ENCODE measurements at places on chromosomes 5 and 9.
A peak's percentile ranks its signal among the peaks of the same experiment; 100 is the strongest.

GRCh38 chr5:125480911-125481310 lies 734.5 kb upstream of the ZNF608 start:
- no peak for DNase-seq

- no peak for DNase-seq
Observed at GRCh38 chr9:13555989-13556500, 276.6 kb upstream of the MPDZ start.

DNA sequence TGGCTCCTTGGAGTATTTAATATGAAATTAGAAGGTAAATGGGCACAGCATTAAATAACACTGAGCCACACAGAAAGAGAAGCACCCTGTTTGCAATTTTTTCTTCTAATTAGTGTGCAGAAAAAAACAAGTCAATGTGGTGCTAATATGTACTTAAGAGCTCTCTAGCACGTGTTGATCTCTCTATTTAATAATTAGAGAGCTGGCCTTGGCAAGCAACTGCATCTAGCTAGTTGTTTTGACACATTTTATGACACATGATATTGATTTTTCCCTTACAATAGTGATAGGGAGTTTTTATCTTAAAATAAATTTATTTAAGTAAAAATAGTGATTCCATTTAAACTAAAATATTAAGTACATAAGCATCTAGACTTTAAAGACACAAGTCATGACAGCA lies 54.5 kb upstream of the NUDT12 start:
- DNase-seq = no peak

GRCh38 chr5:89827960-89828359 lies 581.6 kb downstream of the CETN3 start:
- DNase-seq = no peak

DNA sequence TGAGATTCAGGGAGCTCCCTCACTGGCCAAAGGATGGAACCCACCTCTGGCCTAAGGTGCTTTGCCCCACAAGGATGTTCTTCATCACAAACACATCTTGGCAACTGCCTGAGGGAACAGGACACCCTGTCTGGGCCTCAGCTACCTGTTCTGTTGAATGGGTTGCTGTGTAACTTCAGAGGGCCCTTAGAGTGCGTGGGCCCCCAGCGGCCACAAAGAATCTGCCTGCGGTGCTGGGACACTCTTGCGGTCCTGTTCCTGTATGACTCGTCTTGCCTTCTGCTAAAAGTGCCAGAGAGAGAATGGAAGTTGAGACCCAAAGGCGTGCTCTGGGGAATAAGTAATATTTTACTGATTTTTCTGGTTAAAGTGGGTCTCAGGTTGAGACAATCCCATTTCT lies 14.1 kb upstream of the RPL26L1 start:
- no peak for DNase-seq

GRCh38 chr5:8493176-8493575 lies 624.2 kb downstream of the MTRR start:
- DNase-seq = no peak

DNA sequence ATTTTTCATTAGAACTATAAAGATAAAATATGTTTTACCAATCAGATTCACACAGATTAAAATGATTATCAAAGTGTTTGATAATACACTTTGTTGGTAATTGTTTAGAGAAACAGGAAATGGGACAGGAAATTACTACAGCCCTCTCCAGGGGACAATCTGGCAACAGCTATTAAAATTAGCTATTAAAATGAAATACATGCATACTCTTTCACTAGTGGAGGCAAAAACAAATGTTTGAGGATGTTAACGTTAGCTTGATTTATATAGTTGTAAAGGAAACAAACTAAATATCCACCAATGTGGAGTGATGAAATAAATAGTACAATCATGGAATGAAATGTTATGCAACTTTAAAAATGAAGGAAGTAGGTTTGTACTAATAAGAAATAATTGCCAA lies 53.7 kb downstream of the TARS1 start:
- DNase-seq = no peak

DNA sequence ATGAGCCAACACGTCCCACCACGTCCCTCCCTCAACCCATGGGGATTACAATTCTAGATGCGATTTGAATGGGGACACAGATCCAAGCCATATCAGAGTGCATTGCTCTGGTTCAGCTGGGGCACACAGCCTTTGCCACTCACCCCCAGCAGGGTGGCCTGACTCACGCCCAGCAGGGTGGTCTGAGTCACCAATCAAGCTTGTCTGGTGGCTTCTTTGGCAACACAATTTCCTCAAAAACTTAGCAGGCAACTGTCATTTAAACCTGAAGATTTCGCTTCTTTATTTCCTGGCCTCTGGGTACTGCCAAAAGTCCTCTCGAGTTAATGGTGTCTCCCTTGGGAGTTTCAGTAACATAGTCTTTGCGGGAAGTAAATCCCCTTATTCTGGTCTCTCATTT lies 16.3 kb upstream of the SEMA5A start:
- no peak for DNase-seq

DNA sequence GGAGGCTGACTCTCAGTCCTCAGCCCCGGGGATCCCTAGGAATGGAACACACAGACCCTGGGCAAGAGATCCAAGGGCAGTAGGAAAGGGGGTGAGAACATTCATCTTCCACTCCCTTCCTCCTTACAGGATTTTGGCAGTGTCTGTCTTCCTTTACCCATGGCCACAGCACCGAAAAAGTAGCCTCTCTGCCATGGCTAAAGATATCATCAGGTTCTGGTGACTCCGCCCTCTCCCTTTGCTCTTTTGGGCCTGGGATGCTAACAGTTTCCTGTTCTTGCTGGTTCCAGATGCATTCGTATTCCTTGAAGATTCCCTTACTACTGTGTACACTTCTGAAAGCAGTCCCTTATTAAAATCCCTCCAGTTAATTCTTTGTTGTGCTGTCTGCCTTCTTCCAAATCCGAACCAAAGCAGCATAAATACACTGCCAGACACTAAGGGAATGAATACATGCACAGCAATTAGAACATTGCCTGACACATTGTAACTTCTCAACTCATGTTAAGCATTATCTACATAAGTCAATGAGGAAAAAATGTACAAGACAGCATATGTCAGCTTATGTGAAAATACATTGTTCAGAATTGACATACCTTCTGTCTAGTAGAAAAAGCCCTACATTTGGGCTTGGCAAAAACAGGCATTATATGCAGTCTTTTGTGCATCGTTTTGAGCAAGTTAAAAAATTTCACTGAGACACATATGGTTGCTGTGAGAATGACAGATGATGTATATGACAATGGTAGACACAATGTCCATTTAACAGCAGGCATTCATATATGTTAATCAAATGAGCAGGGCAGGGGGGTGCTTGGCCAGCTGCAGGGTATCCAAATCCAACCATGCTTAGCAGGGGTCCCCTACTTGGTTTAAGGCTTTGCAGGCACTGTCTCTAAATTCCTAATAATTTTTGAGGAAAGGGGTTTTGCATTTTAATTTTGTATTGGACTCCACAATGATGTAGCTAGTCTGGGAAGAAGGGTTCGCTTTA lies 58.8 kb upstream of the RAI14 start:
- DNase-seq = no peak

GRCh38 chr5:81787474-81788242 lies 36.8 kb upstream of the SSBP2 start:
- no peak for DNase-seq

DNA sequence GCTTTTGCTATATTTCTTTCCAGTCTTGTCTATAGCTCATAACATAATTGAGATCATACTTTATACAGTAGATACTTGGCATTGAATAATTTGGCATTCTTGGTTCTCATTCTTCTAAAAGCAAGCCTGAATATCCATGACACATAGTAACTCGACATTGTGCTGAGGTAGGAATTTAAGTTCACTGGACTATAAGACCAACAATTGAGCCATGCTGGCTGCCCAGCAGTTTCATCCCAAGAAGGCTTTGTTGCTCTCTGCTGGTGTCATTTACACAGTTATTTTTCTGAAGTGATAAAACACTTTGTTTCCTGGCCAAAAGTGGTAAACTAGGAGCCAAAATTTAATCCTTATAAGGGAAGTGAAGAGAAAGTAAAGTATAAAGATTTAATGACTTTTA lies 192.0 kb downstream of the ADAMTSL1 start:
- DNase-seq = no peak

DNA sequence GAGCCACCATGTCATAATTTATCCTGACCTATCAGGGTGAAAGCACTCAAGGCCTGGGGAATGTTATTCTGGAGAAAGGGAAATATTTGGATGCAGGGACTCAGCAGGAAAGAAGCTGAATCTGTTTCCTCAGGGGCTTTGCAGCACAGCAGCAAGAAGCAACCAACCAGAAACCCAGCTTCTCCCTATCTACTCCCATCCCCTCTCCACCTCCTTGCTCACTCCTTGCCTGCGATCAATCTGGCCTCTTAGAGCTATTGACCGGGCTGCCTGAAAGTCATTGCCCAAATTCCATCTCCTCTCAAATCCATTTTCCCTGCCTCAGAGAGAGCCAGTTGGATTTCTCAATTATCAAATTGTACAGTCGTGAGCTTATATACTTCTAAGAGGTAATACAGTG lies 542.0 kb upstream of the TRPC7 start:
- no peak for DNase-seq

DNA sequence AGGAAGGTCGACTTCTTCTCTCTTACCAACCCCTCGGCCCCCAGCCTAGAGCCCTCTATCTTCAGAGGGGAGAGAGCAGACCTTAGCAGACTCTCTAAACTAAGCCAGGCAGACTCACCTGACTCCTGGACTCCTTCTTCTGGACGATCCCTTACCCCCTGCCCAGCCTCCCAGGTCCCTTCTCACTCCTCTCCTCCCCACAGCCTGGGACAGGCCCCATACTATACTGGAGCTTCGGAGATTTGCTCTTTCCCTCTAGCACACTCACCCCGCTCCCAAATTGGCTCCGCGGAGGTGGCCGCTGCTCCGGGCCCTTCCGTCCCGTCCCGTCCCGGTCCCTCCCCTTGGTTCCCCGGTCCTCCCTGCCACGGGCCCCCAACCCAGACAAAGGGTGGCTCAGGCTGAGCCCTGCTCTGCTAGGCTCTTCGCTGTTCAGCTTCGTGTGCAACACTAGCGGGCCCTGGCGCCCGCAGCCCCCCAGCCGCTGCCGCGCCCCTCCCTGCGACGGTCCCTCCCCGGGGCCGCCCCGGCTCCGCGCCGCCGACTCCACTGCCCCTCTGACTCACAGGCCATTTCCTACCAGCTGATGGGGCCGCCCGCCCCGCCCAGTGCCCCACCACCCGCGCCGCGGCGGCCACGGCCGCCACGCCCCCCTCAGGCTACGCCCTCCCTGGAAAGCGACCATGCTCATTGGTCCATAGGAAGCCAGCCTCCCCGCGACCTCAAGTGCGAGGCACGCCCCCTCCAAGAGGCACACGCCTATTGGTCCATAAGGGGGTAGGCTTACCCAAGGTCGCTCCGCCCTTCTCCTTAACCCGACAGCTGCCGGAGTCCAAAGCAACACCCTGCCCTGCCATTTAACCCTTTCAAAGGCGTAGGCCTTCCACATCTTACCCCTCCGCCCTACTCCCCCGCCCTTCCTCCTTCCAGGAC lies 4.4 kb downstream of the ATOSB start:
- DNase-seq = peak; percentile 99

DNA sequence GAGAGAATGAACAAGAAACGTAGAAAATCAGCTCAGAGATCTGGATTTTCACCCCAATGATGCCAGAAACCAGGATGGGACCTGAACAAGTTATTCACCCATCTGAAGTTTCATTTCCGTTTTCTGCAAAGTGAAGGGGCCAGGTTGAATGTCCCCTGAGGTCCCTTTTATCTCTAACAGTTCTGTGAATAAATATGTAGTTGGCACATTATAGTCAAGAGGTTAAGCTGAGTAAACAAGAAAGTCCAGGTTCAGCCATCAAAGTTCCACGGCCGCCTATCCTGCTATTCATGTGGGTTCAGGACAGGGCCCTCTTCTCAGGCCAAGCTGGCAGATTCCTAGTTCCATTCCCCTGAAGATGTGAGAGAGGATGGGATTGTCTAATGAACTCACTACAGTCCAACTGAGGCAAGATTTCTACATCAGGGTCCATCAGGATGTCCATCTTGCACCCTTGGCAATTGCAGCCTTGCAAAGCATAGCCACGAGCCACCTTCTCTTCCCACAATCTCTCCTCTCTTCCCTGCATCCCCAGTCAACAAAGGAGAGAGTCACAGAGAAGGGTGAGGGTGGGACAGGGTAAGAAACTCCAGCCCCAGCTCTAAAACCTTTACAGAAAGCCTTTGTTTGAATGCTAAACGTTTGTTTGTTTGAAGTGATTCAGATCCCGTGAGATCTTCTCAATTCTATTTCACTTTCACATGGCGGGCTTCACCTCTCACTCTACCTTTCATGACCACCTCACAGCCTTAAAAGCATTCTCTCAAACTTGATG lies 311.0 kb downstream of the SLIT3 start:
- peak; percentile 12 for DNase-seq

DNA sequence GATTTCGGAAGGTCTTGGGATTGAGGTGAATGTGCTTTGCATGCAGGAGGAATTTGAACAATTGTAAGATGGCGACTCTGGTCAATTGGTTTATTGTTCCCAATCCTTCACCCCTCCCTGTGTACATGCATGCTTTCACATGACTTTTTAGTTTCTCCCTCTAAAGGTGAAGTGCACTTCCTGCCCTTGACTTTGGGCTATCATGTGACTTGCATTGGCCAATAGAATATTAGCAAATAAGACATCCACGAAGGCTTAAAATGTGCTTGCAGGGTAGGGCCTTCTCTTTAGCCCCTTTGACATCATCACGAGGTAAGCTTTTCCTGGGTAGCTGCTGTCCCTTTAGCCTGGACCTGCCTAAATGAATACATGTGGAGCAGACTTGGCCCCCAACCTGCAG lies 8.1 kb upstream of the ZBTB43 start:
- no peak for DNase-seq

DNA sequence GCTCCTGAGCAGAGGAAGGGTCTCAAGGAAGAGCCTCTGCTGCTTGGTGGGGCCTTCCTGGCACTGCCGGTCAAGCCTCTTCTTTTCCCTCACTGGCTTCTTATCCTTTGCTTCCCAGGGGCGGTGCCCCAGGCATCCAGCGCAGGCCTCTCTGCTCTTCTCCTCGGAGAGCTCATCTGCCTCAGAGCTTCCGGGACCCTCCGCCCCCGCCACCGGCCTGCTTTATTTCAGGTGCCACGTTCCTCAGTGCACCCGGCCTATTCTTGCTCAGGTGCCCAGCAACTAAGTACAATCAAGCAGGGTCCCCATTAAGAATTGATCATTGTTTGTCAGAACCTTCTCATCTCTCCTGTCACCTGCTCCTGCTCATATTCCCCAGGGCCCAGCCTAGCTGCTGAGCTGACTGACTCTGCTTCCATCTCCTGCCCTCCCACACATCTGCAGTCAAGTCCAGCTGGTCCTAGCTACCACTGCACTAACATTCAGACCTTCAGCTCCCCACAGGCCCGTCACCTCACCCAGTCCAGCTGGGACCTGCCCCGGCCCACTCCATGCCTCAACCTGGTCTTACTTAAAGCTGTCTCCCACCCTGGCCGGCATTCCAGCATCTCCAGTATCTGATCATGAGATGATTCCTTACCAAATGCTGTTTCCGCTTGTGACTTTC lies 114.3 kb upstream of the BOD1 start:
- DNase-seq = no peak
